Transverse colon (tissue), 4 donors: ENCODE measurements at places on chromosomes 2 and 18.

- no peaks in the 10 kb centered on the region for H3K27me3 ChIP-seq
- H3K36me3 ChIP-seq = no peaks in the 10 kb centered on the region
- H3K27ac ChIP-seq = peak overlapping the region; percentile 82
Observed at GRCh38 chr18:8802017-8802672, 96.8 kb downstream of the MTCL1 start.

GRCh38 chr2:136342138-136342537 lies 224.2 kb upstream of the CXCR4 start:
- H3K27ac ChIP-seq = no peak overlapping the region
- no peak overlapping the region for H3K4me3 ChIP-seq

- H3K36me3 ChIP-seq = no peaks in the 10 kb centered on the region
- H3K4me3 ChIP-seq = no peak overlapping the region
- no peaks in the 10 kb centered on the region for H3K27me3 ChIP-seq
- H3K4me1 ChIP-seq = peaks cover 24% of the 10 kb centered on the region
- no peak for DNase-seq
Observed at GRCh38 chr2:1650085-1650872, 94.0 kb downstream of the PXDN start.

- H3K4me3 ChIP-seq = no peak overlapping the region
- H3K27ac ChIP-seq = peak overlapping the region; percentile 82
- peaks cover 66% of the 10 kb centered on the region for H3K4me1 ChIP-seq
- no peaks in the 10 kb centered on the region for H3K36me3 ChIP-seq
Observed at GRCh38 chr2:26072925-26073768, 39.3 kb downstream of the RAB10 start.
